ENCODE measurements at places on chromosomes 1 and 21.

GRCh38 chr1:30234091-30234490 lies 489.3 kb downstream of the MATN1 start:
- no peak for DNase-seq

GRCh38 chr1:1331068-1331965 lies at the start of gene TAS1R3:
TSS of gene TAS1R3 (plus strand) at chr1:1331280. CDS start at chr1:1331346, 66 bp downstream.
- no peak for DNase-seq

DNA sequence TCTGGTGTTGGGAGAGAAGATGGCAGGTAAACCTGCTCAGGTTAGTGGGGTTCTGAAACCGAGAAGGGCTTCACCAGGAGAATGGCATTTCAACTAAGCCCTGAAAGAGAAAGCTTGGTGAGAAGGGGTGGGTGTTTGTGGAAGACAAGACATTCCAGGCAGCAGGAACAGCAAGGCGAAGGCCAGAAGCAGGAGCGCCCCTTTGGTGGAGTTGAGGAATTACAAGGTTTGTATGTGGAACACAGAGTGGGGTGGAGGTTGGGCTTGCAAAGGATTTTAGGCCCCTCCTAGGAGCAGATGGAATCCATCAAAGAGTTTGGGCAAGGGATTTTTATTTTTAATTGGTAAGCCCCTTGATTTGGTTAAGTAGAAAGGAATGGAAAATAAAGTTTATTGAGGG lies 24.8 kb upstream of the ELOA start:
- DNase-seq: no peak

DNA sequence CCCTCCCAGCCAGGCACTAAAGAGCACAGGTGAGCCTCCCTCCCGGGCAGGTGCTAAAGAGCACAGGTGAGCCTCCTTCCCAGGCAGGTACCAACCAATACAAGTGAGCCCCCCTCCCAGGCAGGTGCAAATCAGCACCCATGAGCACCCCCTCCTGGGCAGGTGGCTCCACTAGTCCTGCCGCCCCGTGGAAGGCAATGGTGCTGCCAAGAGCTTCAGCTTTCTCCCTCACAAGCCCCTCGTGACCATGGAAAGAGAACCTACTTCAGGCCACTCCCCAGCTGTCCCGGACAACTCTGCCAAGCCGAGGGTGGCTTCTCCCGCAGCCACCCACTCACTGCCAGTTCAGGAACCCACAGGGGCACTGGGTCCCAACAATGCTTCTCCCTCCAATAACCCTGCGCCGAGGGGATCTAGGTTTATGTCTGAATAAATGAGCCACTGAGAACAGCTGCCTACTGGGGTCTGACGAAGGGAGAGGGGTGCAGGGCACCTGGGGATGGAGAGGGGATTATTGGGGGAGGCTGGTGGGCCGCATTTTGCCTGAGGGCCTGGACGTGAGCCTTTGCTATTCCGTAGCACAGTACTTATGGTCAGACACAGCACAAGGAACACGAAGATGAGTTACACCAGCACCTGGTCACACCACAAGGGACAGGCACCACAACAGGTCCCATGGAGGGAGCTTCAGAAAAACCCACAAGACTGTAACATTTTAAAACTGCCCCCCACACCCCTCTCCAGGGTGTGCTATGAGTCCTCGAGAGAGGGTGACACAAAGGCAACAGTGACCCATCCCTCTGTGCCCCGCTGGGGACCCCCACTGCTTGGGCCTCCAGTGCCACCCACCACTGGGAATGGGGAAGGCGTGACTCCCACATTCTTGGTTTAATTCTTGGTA lies 46.3 kb downstream of the PRDM15 start:
- peak; percentile 71 for DNase-seq

DNA sequence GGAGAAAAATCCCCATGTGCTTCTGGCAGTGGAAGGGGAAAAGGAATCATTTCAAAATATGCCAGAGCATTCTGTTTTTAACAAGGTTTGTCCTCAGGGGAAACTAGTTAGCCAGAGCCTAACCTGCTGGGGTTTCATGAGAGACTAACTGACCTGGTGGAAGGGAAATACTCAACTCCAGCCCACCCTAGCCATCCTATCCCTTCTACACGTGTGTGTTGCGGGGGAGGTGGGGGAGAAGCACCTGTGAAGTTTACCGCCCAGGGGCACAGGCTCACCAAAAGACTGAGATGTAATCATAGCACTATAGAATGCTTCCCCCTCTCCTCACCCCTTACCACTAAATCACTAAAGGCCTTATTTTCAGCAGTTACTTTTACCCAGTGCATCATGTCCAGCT lies 139.5 kb downstream of the GRIK3 start:
- no peak for DNase-seq

DNA sequence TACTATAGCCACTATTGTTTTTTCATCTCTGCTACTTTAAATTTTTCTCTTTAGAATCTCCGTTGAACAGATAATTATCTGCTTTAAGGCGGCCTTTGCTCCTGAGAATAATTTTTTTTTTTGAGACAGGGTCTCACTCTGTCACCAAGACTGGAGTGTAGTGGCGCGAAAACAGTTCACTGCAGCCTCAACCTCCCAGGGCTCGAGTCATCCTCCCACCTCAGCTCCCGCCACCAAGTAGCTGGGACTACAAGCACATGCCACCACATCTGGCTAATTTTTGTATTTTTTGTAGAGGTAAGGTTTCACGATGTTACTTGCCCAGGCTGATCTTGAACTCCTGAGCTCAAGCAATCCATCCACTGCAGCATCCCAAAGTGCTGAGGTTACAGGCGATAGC lies 28.6 kb downstream of the TRIT1 start:
- no peak for DNase-seq

DNA sequence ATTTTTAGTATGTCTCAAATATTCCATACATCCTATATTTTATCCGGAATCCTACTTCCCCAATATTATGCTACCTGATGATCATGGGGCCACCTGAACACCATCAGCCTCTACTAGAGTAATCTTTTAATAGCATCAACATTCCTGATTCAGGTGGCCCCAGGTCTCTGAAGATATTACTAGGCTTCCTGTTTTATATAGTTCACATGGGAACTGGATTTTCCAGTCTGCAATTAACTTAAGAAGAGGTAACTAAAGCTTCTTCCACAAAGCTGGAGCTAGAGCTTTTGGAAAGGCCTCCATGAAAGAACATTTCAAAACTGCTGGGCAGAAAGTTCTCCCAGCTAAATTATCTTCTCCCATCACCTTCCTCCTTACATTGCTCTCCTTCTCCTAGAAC lies 72.3 kb upstream of the ADAM30 start:
- DNase-seq: no peak

DNA sequence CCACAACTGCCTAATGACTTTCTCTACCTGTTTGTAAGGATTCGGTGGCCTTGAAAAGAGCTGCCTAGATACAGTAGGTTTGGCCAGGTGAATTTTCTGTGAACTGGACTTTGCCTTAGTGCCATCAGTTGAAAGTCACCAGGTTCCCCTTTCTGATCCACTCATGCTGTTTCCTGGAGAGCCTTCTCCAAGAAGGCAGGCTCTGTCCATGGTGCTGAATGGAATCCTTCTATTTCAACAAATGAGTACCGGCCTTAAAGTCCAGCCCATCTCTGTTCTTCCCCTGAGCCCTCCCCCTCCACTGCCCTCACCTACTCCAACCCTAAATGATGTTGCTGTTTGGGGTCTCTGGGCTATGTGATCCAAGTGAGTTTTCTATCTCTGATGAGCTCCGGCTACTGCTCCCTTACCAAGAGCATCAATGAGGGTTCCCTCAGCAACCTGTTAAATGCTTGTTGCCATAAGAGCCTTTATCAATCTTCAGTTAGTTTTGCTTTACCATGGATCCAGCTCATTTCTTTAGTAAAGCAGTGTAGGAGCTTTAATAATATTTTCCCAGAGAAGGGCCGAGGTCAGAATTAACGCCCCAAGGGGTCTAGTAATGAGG lies 500.4 kb downstream of the PTPRU start:
- DNase-seq: no peak

GRCh38 chr1:222940095-222940494 lies 125.3 kb downstream of the DISP1 start:
- no peak for DNase-seq

- no peak for DNase-seq
These were observed 142.7 kb downstream of the PLPPR4 start for GRCh38 chr1:99407018-99407417.

DNA sequence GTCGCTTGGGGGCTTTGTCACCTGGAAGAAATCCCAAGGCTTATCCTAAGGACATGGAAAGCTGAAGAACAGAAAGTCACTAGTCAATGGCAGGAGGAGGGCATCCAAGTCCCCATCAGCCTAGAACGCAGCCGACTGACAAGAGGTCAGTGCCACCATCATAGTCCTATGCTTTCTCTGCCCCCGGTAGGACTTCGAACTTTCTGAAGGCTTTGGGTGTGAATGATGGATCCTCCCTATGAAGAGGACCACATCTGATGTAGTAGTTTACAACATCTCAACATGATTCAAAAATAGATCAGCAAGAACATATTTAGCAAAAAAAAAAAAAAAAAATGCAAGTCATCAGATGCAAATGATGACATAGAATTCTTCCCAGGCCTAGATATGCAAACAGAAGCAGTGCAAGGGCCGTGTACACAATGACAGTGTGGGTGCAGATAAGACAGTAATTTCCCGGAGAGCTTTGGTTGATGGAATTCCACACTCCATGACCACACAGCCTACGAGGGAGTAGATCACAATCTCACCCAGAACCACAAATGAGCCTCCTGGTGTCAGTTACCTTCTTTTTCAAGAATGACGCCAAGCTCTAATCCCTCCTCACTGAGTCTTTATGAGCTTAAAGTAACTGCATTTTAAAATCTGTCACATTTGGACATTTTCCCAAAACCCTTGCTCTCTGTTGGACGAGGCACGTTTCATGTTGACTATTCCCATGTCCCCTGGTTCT lies 88.2 kb downstream of the PSMG1 start:
- no peak for DNase-seq

DNA sequence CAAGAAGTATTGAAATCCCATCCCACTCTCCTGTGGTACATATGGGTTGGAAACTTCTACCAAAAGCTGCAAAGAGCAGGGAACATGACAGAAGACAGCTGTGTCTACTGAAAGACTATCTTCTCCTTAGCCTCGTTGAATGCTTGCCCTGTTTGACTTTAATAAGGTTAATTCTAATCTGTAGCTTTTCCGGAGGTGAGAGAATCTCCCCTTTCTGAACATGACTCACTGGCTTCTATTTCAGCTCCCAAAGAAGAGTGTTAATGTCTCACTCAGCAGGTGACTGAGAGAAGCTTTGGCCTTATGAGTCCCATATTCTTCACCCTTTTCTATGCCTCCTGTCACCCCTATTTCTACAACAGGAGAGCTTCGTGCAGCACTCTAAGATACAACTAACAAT lies 88.3 kb downstream of the HHIPL2 start:
- DNase-seq: no peak

DNA sequence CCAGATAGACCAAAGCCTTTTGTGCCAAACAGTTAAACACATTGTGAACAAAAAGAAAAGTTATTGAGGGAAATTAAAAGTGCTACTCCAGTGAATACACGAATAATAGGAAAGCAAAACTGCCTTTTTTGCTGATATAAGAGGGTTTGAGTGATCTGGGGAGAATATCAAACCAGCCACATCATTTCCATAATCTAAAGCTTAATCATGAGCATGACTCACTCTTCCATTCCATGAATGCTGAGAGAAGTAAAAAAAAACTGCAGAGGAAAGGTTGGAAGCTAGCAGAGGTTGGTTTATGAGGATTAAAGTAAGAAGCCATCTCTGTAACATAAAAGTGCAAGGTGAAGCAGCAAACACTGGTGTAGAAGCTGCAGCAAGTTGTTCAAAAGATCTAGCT lies 350.6 kb upstream of the NCAM2 start:
- DNase-seq: no peak

- DNase-seq: no peak
These were observed 104.1 kb downstream of the KCNN3 start for GRCh38 chr1:154765970-154766369.

DNA sequence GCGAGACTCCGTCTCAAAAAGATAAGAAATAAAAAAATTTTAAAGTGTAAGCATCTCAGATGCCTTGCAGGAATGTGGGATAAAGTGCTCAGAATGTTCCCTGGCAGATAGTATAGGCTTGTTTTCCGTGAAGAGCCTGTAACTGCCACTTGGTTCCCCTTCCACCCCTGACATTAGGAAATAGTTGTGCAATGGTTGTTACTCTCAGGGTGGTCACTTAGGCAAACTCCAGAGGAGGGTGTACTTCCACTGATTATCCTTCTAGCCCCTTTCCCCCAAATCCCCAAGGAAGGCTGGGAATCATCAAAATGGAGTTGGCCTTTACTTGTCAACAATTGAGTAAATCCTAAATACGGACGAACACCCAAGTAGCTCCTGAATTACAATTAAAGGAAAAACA lies 10.4 kb downstream of the RPL11 start:
- DNase-seq: no peak

DNA sequence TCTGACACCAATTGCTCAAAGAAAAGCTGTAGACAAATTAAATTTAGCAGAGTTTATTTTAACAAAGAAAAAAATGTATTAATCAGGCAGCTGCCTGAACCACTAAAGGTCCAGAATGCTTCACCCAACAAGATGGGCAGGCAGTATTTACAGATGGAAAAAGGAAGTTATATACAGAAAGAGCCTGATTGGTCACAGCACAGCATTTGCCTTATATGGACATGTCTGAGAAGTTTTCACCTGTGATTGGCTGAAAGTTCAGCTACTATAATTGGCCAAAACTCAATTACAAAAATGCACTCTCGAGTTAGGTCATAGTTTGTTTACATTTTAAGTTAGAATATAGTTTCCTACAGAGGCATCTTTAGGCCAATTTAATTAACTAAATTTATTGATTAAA lies 15.1 kb upstream of the FMO1 start:
- no peak for DNase-seq

DNA sequence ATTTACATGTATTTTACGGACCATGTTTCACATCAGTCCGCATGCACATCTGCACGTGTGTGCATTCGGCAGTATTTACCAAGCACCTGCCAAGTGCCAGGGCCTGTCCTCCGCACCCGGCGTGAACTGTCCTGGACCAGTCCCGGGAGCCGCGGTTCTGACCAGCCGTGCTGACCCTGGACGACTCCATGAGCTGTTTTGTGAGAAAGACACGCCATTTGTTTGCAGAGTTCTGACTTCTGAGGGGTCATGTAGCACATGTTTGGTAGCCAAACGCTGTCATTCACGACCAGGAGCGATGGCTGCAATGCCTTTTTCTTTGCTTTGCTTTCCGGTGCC lies 3.3 kb upstream of the OLIG2 start:
- DNase-seq: no peak

GRCh38 chr1:10237157-10237539 lies 26.8 kb downstream of the KIF1B start:
- peak; percentile 34 for DNase-seq

GRCh38 chr1:29575826-29576225 lies 339.5 kb downstream of the PTPRU start:
- no peak for DNase-seq

- no peak for DNase-seq
These were observed 9.4 kb downstream of the FAM229A start for GRCh38 chr1:32352831-32353383.

GRCh38 chr1:204319027-204319426 lies 40.7 kb downstream of the PLEKHA6 start:
- no peak for DNase-seq

DNA sequence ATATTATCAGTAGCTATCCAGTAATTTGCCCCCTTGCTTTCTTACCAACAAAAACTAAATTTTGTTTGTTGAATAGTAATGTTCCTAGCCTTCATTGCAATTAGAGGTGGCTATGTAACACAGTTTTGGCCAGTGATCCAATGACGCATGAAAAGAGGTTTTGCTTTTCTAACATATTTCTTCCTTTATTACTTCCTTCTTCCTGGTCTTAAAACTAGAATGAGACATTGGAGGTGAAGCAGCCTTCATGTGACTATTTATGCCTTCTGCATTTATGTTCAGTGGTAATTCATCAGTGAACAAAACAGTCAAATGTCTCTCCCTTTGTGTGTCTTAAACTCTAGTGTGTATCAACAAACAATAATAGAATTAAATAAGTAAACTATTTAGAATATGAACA lies 35.5 kb downstream of the LRIF1 start:
- no peak for DNase-seq
